ENCODE measurements at places on chromosomes 16 and 17.

DNA sequence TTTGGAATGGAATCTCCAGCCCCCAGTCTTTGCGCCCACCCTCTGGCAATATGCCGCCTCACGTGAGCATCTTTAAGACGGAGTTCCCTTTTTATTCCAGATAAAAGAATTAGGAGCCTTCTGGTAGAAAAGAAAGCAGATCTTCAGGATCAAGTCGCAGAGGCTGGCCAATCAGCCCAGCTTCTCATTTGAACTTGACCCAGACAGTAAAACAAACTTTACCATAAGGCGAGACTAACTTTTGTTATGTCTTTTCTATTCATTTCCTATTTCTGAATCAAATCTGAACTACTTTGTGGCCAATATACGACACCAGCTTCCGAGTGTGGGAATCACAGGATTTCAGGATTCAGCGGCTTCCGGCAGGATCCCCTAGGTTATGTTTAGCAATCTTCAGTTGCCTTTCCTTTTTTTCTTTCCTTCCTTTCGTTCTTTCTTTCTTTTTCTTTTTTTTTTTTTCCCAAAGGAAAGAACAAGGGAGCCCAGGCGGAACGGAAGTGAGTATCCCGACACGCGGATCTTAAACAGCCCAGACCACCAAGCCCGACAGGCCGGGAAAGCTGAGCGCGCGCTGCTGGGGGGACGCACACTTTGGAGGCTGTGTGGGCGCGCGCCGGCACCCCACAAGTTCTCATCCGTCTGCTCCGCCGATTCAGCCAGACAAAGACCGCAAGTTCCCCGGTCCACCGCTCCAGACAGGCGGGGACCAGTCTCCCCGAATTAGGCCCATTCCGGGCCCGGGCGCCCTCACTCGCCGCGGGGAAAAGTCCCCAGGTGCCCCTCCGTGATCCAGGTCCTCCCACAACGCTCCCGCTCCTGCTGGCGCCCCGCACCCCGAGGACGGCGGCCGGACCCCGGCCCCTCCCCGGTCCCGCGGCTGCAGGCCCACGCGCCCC lies 633 bp downstream of the TBC1D16 start:
- DNase-seq: peak; percentile 46
- H3K4me3 ChIP-seq: peak overlapping the region; percentile 68
- peak overlapping the region; percentile 71 for H3K27ac ChIP-seq
- H3K27me3 ChIP-seq: no peaks in the 10 kb centered on the region

- DNase-seq: no peak
- no peaks in the 10 kb centered on the region for H3K27me3 ChIP-seq
- H3K36me3 ChIP-seq: no peaks in the 10 kb centered on the region
- no peaks in the 10 kb centered on the region for H3K4me1 ChIP-seq
- H3K4me3 ChIP-seq: no peak overlapping the region
These were observed 30.2 kb downstream of the TANC2 start for GRCh38 chr17:62996221-62996620.

DNA sequence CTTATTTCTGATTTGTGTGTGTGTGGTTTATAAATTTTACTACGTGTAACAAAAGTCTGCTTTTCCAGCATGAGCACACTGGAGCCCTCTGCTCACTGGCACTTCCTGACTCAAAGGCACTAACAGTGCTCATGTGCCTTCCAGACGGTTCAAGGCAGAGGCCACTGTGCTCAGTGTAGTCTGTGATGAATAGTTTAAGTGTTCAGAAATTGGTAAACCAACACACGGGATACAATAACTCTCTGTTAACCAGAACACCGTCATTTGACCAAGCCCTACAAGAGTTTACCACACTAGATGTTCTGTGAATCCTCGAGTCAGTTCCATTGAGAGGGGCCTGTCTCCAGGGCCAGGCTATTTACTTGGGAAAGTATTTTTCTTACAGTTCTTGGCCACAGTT lies 191.9 kb downstream of the MRTFB start:
- no peaks in the 10 kb centered on the region for H3K4me1 ChIP-seq
- H3K27ac ChIP-seq: no peak overlapping the region
- no peak for DNase-seq
- H3K36me3 ChIP-seq: no peaks in the 10 kb centered on the region

DNA sequence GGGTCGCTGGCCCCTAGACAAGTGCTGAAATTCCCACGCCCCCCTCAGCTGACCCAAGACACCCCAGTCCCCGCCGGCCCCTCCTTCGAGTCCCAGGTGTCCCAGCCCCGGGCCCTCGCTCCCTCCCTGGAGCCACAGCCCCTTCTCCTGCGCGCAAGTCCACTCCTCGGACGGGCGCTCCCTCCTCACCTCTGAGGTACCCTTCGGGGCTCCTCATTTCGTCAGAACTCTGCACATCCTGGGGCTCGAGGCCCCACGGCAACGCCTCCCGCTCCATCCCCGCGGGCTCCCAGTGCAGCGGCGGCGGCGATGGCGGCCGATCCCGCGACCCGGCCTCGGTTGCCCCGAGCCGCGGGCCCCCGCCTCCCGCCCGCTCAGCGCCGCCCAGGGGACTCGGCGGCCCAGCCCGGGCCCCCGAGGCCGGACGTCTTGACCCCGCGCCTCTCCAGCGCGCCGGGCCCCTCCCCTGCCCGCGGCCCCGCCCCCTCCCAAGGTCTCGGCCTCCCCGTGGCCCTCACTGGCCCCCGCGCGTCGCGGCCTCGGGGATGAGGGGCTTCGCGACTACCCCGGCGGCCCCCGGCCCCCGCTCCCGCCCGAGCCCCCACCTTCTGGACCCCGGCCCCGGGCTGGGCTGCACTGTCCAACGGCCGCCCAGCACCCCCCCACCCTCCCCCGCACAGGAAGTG lies at the start of gene ZNF768:
TSS of gene ZNF768 (minus strand) at position 430 of the 686 bp plus-strand sequence. CDS start at position 277, 153 bp downstream.
- H3K27me3 ChIP-seq: no peaks in the 10 kb centered on the region
- H3K4me3 ChIP-seq: peak within 1 kb of the TSS; percentile 51

- H3K27me3 ChIP-seq: no peaks in the 10 kb centered on the region
- no peak overlapping the region for H3K4me3 ChIP-seq
- H3K27ac ChIP-seq: no peak overlapping the region
- peaks cover 4% of the 10 kb centered on the region for H3K4me1 ChIP-seq
These were observed 5.1 kb upstream of the ZNF385C start for GRCh38 chr17:42103221-42103954.

DNA sequence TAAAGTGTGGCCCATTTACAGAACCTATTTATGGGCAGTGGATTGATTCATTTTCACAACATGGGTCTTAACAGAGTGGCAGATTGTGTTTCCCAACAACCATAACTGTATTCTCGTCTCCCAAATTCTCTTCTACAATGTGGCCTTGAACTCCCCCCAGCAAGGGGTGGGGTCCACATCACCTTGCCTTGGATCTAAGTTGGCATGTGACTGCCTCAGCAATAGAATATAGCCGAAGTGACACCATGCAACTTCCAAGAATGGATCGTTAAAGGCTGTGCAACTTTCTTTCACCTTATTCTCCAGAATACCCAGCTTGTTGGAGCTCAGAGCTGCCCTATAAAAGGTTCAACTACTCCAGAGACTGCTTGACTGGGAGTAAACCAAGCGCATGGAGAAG lies 72.0 kb upstream of the CDH5 start:
- H3K4me1 ChIP-seq: no peaks in the 10 kb centered on the region
- H3K27me3 ChIP-seq: no peaks in the 10 kb centered on the region
- no peak overlapping the region for H3K4me3 ChIP-seq
- H3K27ac ChIP-seq: no peak overlapping the region

- no peak overlapping the region for H3K4me3 ChIP-seq
- no peak overlapping the region for H3K27ac ChIP-seq
- DNase-seq: no peak
- no peaks in the 10 kb centered on the region for H3K36me3 ChIP-seq
- H3K4me1 ChIP-seq: peaks cover 26% of the 10 kb centered on the region
- no peaks in the 10 kb centered on the region for H3K27me3 ChIP-seq
These were observed 5.9 kb downstream of the KDM6B start for GRCh38 chr17:7839876-7840261.

DNA sequence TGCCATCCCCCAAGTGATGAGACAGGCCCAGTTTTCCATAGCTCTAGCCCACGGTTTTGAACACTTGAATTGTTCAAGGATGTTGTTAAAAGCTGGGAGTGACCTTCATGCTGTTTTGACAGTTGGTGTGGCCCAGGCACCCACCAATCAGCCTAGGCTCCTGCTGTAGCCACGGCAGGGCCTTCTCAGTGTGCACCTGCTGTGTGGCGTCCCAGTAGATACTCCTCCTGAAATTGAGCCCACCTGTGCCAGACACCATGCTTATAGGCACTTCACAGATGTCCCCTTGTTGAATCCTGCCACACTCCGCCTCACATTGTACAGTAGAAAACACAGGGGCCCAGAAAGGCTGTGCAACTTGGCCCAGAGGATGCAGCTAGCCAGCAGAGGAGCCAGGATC lies 86.4 kb downstream of the SOCS1 start:
- H3K4me3 ChIP-seq: no peak overlapping the region
- no peak overlapping the region for H3K27ac ChIP-seq
- H3K36me3 ChIP-seq: peaks cover 6% of the 10 kb centered on the region
- H3K4me1 ChIP-seq: peaks cover 4% of the 10 kb centered on the region
- DNase-seq: no peak

- no peak overlapping the region for H3K27ac ChIP-seq
- H3K36me3 ChIP-seq: no peaks in the 10 kb centered on the region
- H3K27me3 ChIP-seq: no peaks in the 10 kb centered on the region
- no peak for DNase-seq
- H3K4me3 ChIP-seq: no peak overlapping the region
These were observed 4.7 kb downstream of the CHD3 start for GRCh38 chr17:7893187-7893880.
